H9 (cell line): ENCODE measurements at places on chromosomes 5 and 9. TPM values are rescaled to one million over a fixed set of nuclear protein-coding genes. Genes with fewer than 3 reads are reported as not detected.

Gene PCDHA9
- 0.46 and 0.55 TPM in 2 replicates for total RNA-seq

Gene CMYA5
- total RNA-seq, result 1.1 and 1.8 TPM in 2 replicates

Gene SOX30
- 0.13 TPM in 1 of 2 replicates, not detected in the other for total RNA-seq

Gene C9orf43
- 0.24 and 0.57 TPM in 2 replicates for total RNA-seq

Gene TGFBR1
- 48.6 and 59.3 TPM in 2 replicates for total RNA-seq

Gene PCDHGA10
- 12.5 and 15.1 TPM in 2 replicates for total RNA-seq

Gene NMUR2
- 0.11 TPM in 1 of 2 replicates, not detected in the other for total RNA-seq

Gene CCL21
- not detected in 2 replicates for total RNA-seq

Gene GLRA1
- not detected in 2 replicates for total RNA-seq

Gene ARHGEF39
- 21.6 and 24.4 TPM in 2 replicates for total RNA-seq

Gene GLDC
- 74.4 and 74.6 TPM in 2 replicates for total RNA-seq

Gene PCDHA7
- total RNA-seq, result 0.48 and 0.86 TPM in 2 replicates

Gene MELK
- 40.1 and 43.6 TPM in 2 replicates for total RNA-seq

Gene OR13C4
- not detected in 2 replicates for total RNA-seq

Gene HRCT1
- not detected in 2 replicates for total RNA-seq

Gene WDR31
- 0.59 and 0.72 TPM in 2 replicates for total RNA-seq

Gene PHYHD1
- 18.0 and 22.2 TPM in 2 replicates for total RNA-seq

Gene IL3
- total RNA-seq, result not detected in 2 replicates

Gene LCN15
- 0.61 TPM in 1 of 2 replicates, not detected in the other for total RNA-seq

Gene FCHO2
- total RNA-seq, result 5.8 and 7.1 TPM in 2 replicates

Gene CYFIP2
- total RNA-seq, result 74.7 and 84.5 TPM in 2 replicates

Gene RASGRF2
- 11.3 and 13.5 TPM in 2 replicates for total RNA-seq

Gene ZNF883
- total RNA-seq, result 10.7 and 13.2 TPM in 2 replicates

Gene CTSV
- 82.2 and 85.5 TPM in 2 replicates for total RNA-seq

Gene FAM81B
- total RNA-seq, result not detected in 2 replicates

Gene IL5
- total RNA-seq, result not detected in 2 replicates

Gene DRD1
- total RNA-seq, result not detected in 2 replicates

Gene C5orf46
- total RNA-seq, result not detected in 2 replicates

Gene EQTN
- not detected in 2 replicates for total RNA-seq

Gene AQP3
- 1.6 TPM in 2 replicates for total RNA-seq

Gene OR1J2
- total RNA-seq, result not detected in 2 replicates

Gene GABBR2
- 0.66 and 0.94 TPM in 2 replicates for total RNA-seq

Gene DMGDH
- 0.37 TPM in 1 of 2 replicates, not detected in the other for total RNA-seq

Gene HRH2
- total RNA-seq, result 3.3 and 3.6 TPM in 2 replicates

Gene PFN3
- not detected in 2 replicates for total RNA-seq

Gene FCN2
- not detected in 2 replicates for total RNA-seq

Gene LCN10
- total RNA-seq, result 0.75 and 1.5 TPM in 2 replicates

Gene VLDLR
- total RNA-seq, result 16.6 and 19.1 TPM in 2 replicates

Gene NPDC1
- 51.8 and 57.6 TPM in 2 replicates for total RNA-seq

Gene F12
- 2.3 and 3.5 TPM in 2 replicates for total RNA-seq

Gene FAM13B
- total RNA-seq, result 23.0 and 23.1 TPM in 2 replicates

Gene ADAMTS6
- total RNA-seq, result 0.29 and 0.33 TPM in 2 replicates
